Small intestine (tissue), 16 donors: ENCODE measurements at places on chromosomes 13 and 19. TPM values are rescaled to one million over a fixed set of nuclear protein-coding genes. Genes with fewer than 3 reads are reported as not detected.
A peak's percentile ranks its signal among the peaks of the same experiment; 100 is the strongest.

The KLK7 gene
- not detected for polyA plus RNA-seq

The RNF17 gene
- polyA plus RNA-seq, result 0.12 TPM

The EPSTI1 gene
- 11.3 TPM for polyA plus RNA-seq

The OR10H2 gene
- polyA plus RNA-seq, result not detected

- H3K27ac ChIP-seq, result no peak overlapping the region
- no peaks in the 10 kb centered on the region for H3K27me3 ChIP-seq
- DNase-seq, result no peak
- H3K4me3 ChIP-seq, result no peak overlapping the region
- H3K36me3 ChIP-seq, result no peaks in the 10 kb centered on the region
- H3K4me1 ChIP-seq, result no peaks in the 10 kb centered on the region
These were observed 236.7 kb upstream of the CSNK1A1L start for GRCh38 chr13:37342205-37342604.

DNA sequence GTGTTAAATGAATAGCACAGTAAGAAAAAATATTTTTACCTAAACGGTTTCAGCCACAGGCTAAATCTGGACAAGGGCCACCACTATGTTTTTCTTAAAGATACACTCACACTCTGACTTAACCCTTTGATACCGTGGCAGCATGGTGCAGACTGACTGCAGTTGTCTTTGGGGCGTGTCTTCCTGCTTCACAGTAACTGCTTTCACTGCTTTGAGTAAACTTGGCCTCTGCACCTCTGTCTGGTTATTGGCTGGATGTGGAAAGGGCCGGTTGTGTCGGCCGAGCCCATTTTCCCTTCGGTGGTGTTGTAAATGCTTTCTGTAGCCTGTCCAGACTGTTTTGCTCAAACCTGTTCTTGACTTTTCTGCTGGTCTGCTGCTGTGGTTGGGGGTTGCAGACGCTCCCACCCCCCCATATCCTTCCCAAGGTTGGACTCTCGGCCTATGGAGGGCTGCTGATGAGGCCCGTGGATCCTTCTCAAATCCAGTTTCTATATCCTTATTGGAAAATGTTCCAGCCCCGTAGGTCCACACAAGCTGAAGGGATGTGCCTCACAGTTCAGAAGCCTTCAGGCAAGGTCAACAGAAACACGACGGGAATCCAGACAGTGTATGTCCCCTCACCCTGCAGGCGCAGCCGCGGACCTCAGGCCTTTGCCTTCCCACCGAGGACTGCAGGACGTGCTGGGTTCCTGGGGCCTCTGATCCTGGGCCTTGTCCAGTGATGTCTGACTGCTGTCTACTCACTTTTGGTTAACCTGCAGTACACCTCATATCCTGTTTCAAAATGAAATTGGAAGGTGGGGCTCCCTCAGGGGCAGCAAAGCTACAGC, 90.2 kb upstream of the RNF113B start:
- DNase-seq, result peak; percentile 61
- no peak overlapping the region for H3K27ac ChIP-seq
- H3K27me3 ChIP-seq, result no peaks in the 10 kb centered on the region
- H3K36me3 ChIP-seq, result no peaks in the 10 kb centered on the region
- peaks cover 15% of the 10 kb centered on the region for H3K4me1 ChIP-seq

- peaks cover 60% of the 10 kb centered on the region for H3K27me3 ChIP-seq
- H3K4me3 ChIP-seq, result no peak overlapping the region
- DNase-seq, result no peak
These were observed 15.5 kb upstream of the KCNN1 start for GRCh38 chr19:17951157-17951989.

GRCh38 chr19:50147462-50148423, 15.3 kb downstream of the IZUMO2 start:
- no peaks in the 10 kb centered on the region for H3K4me1 ChIP-seq
- H3K27ac ChIP-seq, result peak overlapping the region; percentile 31
- H3K36me3 ChIP-seq, result no peaks in the 10 kb centered on the region
- no peaks in the 10 kb centered on the region for H3K27me3 ChIP-seq
- DNase-seq, result peak; percentile 90
- peak overlapping the region; percentile 60 for H3K4me3 ChIP-seq

- no peak overlapping the region for H3K27ac ChIP-seq
- H3K4me1 ChIP-seq, result no peaks in the 10 kb centered on the region
- H3K4me3 ChIP-seq, result no peak overlapping the region
These were observed 1.1 kb upstream of the HMGB1 start for GRCh38 chr13:30466841-30467252.

- no peaks in the 10 kb centered on the region for H3K4me1 ChIP-seq
- H3K4me3 ChIP-seq, result no peak overlapping the region
- H3K36me3 ChIP-seq, result no peaks in the 10 kb centered on the region
- no peak for DNase-seq
- peaks cover under 1% of the 10 kb centered on the region for H3K27me3 ChIP-seq
These were observed 44.6 kb downstream of the NWD1 start for GRCh38 chr19:16764280-16764679.

DNA sequence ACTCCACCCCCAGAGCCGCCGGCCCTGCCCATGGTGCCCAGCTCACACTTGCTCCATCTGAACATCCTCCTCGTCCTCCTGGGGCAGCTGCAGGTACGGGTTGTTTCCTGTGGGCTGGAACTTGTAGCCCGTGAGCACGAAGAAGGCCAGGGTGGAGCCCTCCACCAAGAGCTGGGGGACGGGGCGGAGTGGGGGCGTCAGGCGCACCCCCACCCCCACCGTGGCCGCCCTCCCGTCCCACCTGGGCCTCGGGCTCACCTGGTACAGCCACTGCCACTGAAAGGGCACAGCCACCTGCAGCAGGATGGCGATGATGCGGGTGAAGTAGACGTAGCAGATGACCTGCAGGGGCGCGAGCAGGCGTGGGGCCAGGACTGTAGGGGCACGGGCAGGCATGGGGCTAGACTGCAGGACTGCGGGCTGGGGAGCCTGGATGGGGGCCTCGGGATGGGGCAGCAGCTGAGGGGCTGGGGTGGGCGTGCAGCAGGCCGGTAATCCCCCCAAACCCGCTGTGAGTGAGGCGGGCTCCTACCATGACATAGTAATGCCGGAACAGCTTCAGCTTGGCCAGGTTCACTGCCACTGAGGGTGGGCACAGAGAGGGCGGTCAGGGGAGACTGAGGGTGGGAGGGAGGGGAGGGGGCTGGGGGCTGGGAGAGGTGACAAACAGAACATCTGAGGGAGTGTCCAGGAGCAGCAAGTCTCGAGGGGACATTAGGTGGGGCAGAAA, 6.3 kb downstream of the GPR108 start:
- H3K36me3 ChIP-seq, result no peaks in the 10 kb centered on the region
- no peak overlapping the region for H3K4me3 ChIP-seq
- DNase-seq, result no peak
